ENCODE measurements at places on chromosomes 6 and 20. TPM values are rescaled to one million over a fixed set of nuclear protein-coding genes. Genes with fewer than 3 reads are reported as not detected.

The ISM1 gene
- 0.13 TPM for polyA plus RNA-seq

The CGA gene
- not detected for polyA plus RNA-seq

The FAXC gene
- polyA plus RNA-seq: not detected

The MEP1A gene
- not detected for polyA plus RNA-seq

The GPR63 gene
- not detected for polyA plus RNA-seq

The TFAP2A gene
- polyA plus RNA-seq: not detected

The SEL1L2 gene
- not detected for polyA plus RNA-seq

The CTSZ gene
- polyA plus RNA-seq: 34.7 TPM

The ADGRF4 gene
- not detected for polyA plus RNA-seq

The MAP7 gene
- 4.0 TPM for polyA plus RNA-seq

The IL17A gene
- polyA plus RNA-seq: not detected

The NHLRC1 gene
- 0.40 TPM for polyA plus RNA-seq

The HTR1B gene
- not detected for polyA plus RNA-seq

The BNIP5 gene
- not detected for polyA plus RNA-seq

The NRSN2 gene
- 6.2 TPM for polyA plus RNA-seq

The ELMO2 gene
- 29.1 TPM for polyA plus RNA-seq

The TSPO2 gene
- polyA plus RNA-seq: not detected
